ENCODE measurements at places on chromosomes 12 and 14. TPM values are rescaled to one million over a fixed set of nuclear protein-coding genes. Genes with fewer than 3 reads are reported as not detected.

Gene IL22
- not detected for total RNA-seq

Gene C14orf180
- total RNA-seq, result not detected

Gene COQ6
- total RNA-seq, result 24.4 TPM

Gene CIROP
- not detected for total RNA-seq

Gene TMEM52B
- 0.12 TPM for total RNA-seq

Gene UNC79
- 0.01 TPM for total RNA-seq

Gene RNF212B
- total RNA-seq, result not detected

Gene CLEC14A
- total RNA-seq, result not detected

Gene MANSC4
- total RNA-seq, result not detected

Gene PRKAG1
- total RNA-seq, result 39.3 TPM

Gene NEDD1
- total RNA-seq, result 19.0 TPM

Gene RBP5
- not detected for total RNA-seq

Gene SUOX
- total RNA-seq, result 7.9 TPM

Gene GLIPR1L1
- not detected for total RNA-seq

Gene SYNDIG1L
- not detected for total RNA-seq

Data from A549 treated with Hydrocortisone at 1 μM for 4 hours (cell line).